Jurkat, Clone E6-1 (cell line): ENCODE measurements at places on chromosomes 16 and 17.

- no peak for DNase-seq
These were observed 80.4 kb downstream of the COX10 start for GRCh38 chr17:14149751-14150150.

- DNase-seq = no peak
These were observed 34.8 kb upstream of the DDX52 start for GRCh38 chr17:37678036-37678435.

DNA sequence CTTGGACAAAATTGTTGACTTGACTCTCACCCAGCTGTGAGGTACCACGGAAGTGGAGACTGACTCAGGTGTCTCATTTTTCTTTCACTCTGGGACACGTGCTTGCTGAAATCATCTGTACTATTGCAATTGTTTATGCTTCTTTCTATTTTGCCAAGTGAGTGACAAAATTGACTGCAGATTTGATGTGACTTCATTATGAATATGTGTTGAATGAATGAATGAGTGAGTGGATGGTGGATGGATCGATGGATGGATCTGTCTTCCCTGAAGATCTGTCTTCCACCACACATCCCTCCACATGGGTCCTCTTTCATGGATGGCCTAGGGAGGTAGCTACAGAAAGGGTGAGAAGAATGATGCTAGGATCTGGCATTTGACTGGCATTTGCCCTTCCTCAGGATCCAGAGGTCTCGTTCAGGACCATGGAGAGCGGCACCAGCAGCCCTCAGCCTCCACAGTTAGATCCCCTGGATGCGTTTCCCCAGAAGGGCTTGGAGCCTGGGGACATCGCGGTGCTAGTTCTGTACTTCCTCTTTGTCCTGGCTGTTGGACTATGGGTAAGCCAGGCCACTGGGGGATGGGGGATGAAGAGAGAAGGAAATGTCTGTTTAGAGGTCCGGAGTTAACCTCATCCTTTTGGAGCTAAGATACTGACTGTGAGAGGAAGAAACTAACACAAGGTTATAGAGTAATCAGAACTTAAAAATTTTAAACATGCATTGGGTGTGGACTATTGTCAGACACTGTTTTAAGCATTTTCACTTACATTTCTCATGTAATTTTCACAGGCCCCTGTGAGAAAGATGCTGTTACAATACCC lies 12.7 kb downstream of the SLC5A11 start:
- peak; percentile 39 for DNase-seq

DNA sequence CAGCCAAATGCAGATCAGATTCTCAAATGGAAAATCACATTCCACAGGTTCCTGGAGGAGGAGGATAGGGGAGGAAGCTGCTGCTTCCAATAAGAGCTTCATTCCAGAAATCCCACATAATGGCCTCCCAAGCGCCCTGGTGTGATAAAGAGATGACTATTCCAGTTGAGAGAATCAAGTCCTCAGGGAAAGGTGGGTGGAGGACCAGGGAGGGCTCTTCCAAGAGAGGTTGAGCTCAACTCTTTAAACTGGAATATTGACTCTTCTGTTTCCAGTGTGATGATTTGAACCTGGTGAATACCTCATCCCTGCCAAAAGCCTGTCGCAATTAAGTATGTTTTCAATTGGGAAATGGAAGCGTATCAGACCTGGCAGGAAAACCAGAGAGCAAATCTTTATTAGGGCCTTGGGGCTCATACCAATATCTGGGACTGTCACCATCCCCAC lies 81.4 kb upstream of the DYNLRB2 start:
- no peak for DNase-seq

GRCh38 chr16:86199182-86199581 lies 300.2 kb downstream of the IRF8 start:
- no peak for DNase-seq

DNA sequence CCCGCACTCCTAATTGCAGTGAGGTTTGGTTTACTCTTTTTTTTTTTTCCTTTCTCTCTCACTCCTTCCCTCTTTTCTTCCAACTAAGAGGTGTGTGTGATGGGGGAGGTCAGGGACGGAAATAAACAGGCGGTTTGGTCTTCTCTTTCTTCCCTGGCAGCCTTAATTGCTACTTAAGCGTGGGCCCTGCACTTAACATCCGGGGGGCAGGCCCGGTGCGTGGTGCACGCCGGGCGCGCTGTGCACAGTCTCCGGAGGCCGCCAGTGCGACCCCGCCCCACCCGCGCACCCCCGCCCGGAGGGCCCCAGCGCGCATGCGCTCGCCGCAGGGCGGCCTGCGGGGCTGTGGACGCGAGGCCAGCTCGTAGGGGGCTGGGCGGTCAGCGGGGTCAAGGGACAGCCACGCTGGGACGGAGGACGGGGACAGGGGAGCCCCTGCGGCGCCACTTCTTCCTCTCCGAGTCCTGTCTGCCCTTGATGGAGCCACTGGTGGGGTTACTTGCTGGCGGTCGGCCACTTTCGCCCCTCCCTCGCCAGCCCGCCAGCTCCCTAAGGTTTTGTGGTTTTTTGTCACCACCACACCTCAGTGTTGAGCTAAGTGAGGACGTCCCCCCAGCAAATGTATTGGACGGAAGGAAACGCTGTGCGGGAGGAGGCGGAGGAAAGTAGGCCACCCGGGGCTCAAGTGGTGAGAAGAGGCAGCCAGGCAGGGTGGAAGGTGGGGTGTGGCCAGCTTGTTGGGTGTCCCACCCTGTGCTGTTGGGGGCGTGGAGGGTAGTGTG lies 120.9 kb downstream of the MRM1 start:
- peak; percentile 63 for DNase-seq

DNA sequence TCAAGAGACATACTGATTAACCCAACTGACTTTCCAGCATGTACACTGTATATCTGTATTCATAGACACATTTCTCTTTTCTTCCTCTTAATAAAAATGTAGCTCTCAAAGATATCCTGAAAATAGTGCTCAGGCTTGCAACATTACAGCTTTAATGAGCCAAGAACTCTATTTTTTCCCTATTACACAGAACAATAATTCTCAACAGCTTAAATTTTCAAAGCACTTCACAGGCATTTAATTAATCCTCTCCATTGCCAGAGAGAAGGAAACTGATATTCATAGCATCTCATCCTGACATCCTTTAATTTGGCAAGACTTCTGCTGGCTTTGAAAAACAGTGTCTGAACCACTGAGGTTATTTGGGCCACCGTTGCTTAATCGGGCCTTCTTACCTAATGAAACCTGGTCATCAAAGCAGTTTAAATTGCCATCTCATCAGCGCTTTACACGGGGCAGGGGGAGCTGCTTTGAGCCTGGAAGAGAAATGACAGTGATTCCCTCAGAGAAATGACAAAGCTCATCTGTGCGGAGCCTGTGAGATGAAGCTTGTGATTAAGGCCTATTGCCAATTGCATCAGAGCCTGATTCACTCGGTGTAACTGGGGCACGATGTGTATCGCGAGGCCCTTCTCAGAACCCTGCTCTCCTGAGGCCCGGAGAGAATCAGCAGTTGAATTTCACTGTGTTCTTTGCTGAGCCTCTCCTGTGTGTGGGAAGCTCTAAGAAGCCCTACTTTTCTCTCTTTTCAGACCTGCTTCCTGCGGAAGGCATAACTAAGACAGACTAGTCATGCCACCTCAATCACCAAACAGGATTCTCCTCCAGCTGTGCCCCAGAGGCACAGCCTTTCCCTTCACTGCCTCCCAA lies 8.5 kb upstream of the SIAH1 start:
- DNase-seq = no peak

GRCh38 chr17:62925267-62925836 lies 40.7 kb upstream of the TANC2 start:
- no peak for DNase-seq

DNA sequence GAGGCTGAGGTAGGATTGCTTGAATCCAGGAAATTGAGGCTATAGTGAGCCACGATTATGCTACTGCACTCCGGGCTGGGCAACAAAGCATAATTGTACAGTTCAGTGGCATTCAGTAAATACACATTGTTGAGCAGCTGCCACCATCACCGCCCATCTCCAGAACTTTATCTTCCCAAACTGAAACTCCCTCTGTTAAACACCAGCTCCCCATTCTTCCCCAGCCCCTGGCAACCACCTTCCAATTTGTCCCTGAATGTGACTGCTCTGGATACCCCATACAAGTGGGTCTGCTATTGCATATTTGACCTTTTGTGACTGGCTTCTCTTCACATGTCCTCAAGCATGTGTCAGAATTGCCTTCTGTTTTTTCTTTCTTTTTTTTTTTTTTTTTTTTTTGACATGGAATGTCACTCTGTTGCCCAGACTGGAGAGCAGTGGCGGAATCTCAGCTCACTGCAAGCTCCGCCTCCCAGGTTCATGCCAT lies 2.9 kb downstream of the RPL38 start:
- no peak for DNase-seq

DNA sequence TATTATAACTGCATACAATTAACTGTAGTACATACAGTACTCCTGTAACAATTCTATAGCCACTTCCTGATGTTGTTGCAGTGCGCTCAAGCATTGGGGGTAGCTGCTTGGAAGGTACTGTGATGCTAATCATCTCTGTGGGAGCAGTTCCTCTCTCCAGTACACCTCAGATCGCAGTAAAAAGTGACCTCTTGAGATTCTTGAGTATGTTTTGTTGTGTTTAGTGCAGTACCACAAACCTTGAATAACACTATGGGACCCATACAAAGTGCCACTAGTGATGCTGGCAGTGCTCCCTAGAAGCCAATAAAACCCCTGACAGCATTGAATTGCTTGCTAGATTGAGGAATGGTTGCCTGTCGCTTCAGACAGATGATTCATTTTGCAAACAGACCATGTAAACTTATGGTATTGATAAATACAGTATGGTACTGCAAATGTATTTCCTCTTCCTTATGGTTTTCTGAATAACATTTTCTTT lies 193.0 kb downstream of the SPECC1 start:
- no peak for DNase-seq

GRCh38 chr17:77366558-77367245 lies 225.9 kb downstream of the SEC14L1 start:
- no peak for DNase-seq

GRCh38 chr16:5321930-5322329 lies 224.3 kb upstream of the EEF2KMT start:
- no peak for DNase-seq

- DNase-seq = no peak
These were observed 14.7 kb upstream of the MYO15B start for GRCh38 chr17:75572713-75573539.

DNA sequence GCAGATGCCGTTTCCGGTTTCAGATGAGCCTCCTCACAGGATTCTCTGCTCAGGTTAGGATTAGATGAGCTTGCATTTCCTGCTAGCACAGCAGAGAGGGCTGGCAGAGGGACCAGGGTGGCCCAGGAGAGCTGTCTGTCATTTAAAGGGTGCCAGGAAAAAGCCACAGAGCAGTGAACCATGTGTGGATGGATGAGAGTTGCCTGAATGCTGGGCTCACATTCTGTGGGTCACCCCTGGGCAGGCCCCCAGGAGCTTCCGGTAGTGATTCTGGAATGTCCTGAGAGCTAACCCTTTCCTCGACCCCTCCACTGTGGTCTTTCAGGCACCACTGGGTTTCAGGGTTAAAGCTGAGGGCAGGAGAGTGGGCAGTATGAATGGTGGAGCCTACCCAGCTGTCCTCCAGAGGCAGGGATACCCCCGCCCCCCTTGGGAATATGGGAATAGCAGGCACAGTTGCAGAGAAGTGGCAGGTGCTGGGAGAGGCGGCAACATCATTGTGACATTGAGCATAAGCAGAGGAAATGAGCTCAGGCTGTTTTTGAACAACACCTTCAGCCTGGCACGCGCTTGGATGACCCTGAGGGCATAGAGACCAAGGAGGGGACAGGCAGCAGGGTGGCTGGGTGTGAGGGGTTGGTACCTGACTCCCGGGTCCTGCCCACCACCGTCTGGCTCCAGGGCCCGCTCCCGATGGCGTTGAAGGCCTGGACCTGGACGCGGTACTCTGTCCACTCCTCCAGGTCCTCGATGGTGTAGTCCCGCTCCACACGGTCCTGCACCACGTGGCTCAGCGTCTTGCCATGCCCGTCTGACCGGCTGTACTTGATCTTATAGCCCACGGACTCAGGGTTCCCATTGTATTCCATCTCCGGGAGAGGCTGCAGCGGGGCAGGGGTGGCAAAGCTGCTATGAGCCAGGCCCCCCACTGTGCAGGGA lies 83.0 kb upstream of the CDC42EP4 start:
- DNase-seq = no peak

GRCh38 chr17:14701886-14702285 lies 401.0 kb downstream of the HS3ST3B1 start:
- DNase-seq = no peak

DNA sequence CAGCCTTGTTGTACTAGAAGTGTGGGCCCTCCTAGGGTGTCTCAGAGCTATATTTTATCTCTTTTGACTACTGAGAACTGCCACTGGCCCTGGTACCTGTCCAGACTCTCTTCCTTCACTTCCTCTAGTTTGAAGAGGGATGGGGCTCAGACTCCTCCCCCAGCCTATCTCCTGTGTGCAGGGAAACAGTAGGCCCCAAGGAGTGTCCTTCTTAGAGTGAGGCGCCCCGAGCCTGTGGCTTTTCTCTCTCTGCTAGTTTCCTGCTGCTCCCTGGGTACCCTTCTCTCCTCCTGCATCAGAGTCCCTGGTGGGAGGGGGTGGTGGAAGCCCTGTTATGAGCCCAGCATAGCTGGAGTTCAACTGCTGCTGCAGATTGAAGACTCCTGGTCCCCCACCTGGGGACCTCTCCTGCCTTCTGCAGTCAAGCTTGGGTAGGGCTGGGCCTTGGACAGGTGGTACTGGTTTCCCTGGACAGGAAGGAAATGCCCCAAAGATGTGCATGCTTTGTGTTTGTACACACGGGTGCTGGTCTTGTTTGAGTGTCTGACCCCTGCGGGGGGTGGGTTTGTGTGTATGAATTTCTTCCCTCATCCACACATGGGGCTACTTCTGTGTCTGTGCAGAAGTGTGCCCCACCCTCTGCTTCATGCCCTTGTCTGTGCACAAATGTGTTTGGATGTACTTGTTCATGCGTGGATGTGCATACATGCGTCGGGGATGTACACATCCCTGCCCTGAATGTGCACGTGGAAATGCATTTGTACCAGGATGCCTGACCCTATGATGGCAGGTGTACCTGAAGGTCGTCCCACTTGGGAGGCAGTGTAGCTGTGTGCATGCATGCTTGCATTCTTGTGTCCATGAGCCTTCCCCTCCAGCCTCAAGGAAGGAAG lies 6.9 kb downstream of the RARA start:
- DNase-seq = no peak

DNA sequence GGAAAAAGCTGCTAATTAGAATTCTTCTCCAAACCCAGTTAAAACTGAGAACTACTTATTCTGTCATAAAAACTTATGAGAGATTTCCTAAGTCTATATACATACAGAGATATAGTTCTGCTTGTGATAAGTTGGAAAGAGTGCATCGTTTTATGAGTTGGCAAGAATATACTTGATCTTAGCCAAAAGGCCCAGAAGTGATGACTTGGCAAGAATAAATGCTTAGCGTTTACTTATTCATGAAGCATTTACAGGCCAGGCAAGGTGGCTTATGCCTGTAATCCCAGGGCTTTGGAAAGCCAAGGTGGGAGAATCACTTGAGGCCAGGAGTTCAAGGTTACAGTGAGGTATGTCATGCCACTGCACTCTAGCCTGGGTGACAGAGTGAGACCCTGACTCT lies 81.7 kb downstream of the CYB561 start:
- DNase-seq = no peak

- no peak for DNase-seq
These were observed 2.5 kb upstream of the GINS3 start for GRCh38 chr16:58389724-58390123.

GRCh38 chr16:87032554-87032953 lies 284.6 kb downstream of the C16orf95 start:
- DNase-seq = no peak
